ENCODE measurements at places on chromosomes 5 and 9. TPM values are rescaled to one million over a fixed set of nuclear protein-coding genes. Genes with fewer than 3 reads are reported as not detected.

Gene HRH2
- total RNA-seq: not detected

Gene ZNF169
- 7.0 TPM for total RNA-seq

Gene SMIM23
- not detected for total RNA-seq

DNA sequence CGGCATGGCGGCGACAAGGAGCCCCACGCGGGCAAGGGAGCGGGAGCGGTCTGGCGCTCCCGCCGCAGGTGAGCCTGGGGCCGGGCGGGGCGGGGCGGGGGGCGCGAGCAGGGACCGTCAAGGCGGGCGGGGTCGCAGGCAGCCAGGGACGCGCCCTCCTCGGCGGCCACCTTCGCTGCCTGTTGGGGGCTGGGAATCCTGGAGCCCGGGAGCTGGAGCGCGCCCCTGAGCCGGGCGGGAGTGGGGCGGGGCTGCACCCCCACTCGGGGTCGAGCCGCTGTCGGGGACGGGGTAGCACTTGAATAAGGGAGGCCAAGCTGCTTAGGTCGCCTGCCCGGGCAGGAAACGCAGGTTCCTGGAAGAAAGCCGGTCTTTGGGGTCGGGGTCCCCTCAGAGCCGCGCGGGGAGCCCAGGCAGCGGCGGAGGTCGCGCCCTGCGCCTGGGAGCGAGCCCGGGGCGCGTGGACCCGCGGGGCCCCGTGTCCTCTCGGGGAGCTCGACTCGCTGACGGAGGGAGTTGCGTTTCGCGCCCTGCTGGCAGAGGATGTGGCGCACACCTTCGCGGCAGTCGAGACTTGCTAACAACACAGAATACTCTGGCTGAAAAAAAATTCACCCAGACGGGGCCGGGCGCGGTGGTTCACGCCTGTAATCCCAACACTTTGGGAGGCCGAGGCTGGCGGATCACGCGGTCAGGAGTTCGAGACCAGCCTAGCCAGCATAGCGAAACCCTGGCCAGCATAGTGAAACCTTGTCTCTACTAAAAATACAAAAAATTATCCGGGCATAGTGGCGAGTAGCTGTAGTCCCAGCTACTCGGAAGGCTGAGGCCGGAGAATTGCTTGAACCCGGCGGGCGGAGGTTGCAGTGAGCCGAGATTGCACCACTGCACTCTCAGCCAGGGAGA is 552 bp downstream of the OTULINL start:
- H3K36me3 ChIP-seq: no peaks in the 10 kb centered on the region
- peak; percentile 74 for DNase-seq
- peak overlapping the region; percentile 72 for H3K4me3 ChIP-seq
- H3K27ac ChIP-seq: peak overlapping the region; percentile 85
- peaks cover 56% of the 10 kb centered on the region for H3K4me1 ChIP-seq
- H3K27me3 ChIP-seq: no peaks in the 10 kb centered on the region

GRCh38 chr5:110256298-110256697 is 470.2 kb downstream of the TMEM232 start:
- H3K27me3 ChIP-seq: no peaks in the 10 kb centered on the region
- no peak for DNase-seq
- no peak overlapping the region for H3K4me3 ChIP-seq
- no peaks in the 10 kb centered on the region for H3K4me1 ChIP-seq
- no peak overlapping the region for H3K27ac ChIP-seq
- H3K36me3 ChIP-seq: no peaks in the 10 kb centered on the region

DNA sequence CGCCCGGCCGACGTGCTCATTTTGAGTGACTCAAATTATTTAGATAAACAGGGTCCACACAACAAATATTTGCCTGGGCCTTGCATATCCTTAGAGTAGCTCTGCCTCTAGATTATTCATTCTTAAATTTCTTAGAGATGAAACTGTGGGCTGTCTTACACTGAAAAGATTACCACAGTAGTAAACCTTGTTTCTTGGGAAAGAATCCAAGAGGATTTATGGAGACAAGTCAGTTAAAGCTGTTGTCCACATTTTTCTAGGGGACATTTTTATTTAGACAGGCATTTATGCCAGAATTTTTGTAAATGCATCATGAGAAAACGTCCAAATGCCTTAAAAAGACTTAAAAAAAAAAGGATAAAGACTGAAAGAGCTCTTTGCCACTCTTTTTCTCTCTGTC is 32.6 kb upstream of the RANBP3L start:
- no peak overlapping the region for H3K27ac ChIP-seq
- H3K27me3 ChIP-seq: no peaks in the 10 kb centered on the region
- H3K36me3 ChIP-seq: no peaks in the 10 kb centered on the region
- no peaks in the 10 kb centered on the region for H3K4me1 ChIP-seq
